ENCODE measurements at places on chromosomes 2 and 18.

DNA sequence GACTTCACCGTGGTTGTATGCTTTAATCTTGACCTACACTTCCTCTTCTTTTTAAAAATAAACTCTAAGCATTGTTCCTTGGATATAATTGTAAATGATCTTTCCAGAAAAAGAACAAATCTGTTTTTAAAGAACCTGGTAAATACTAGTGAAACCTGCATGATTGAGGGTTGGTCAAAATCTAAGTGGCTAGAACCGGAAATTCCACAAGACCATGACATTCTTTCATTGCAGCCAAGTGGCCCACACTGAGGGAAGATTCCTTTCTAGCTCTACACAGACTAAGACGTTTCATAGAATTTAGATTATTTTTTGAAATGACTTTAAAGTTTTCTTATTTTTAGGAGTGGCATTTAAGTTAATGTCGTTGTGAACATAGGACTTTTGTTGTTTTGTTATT lies 356.7 kb downstream of the NYAP2 start:
- no peak for DNase-seq
- no peaks in the 10 kb centered on the region for H3K27me3 ChIP-seq
- H3K27ac ChIP-seq = no peak overlapping the region
- H3K36me3 ChIP-seq = no peaks in the 10 kb centered on the region

DNA sequence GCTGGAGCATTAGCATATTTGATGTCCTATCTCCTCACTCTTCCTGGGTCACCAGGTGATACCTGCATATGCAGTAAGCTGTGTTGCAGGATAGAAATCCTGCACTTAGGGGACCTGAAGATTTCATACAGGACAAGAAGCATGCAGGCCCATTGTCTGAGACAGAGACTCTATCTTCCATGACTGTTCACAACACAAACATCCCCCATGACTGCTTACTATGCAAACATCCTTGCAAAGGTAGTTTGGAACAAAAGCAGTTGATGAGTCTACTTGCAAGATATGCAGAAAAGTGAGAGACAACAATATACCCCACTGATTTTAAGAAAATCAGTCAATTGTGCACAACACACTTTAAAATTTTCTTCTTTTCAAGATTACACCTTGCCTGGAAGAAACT lies 108.6 kb upstream of the ZEB2 start:
- H3K27ac ChIP-seq = no peak overlapping the region
- no peak for DNase-seq
- H3K4me1 ChIP-seq = no peaks in the 10 kb centered on the region
- no peak overlapping the region for H3K4me3 ChIP-seq
- no peaks in the 10 kb centered on the region for H3K36me3 ChIP-seq

DNA sequence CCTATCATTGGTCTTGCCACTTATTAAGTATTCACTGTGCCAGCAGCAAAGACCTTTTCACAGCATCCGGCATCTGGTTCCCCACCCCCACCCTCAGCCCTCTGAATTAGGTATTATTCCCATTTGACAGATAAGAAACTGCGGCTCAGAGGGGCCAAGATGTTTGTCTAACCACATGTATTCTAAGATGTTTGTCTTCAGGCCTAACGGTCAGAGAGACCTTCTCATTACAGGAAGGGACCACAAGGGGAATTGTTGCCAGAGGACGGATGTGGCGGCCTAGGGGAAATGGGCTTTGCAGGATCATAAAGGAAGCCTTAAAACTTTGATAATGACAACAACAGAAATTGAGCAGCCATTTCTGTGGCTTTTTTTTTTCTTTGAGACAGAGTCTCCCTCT lies 16.6 kb downstream of the NPPC start:
- DNase-seq = no peak
- no peak overlapping the region for H3K4me3 ChIP-seq
- H3K27ac ChIP-seq = no peak overlapping the region
- H3K27me3 ChIP-seq = no peaks in the 10 kb centered on the region

GRCh38 chr18:55012008-55012407 lies 52.7 kb upstream of the CCDC68 start:
- H3K4me3 ChIP-seq = no peak overlapping the region
- H3K4me1 ChIP-seq = no peaks in the 10 kb centered on the region
- no peaks in the 10 kb centered on the region for H3K27me3 ChIP-seq
- no peak overlapping the region for H3K27ac ChIP-seq
- no peak for DNase-seq
- no peaks in the 10 kb centered on the region for H3K36me3 ChIP-seq

DNA sequence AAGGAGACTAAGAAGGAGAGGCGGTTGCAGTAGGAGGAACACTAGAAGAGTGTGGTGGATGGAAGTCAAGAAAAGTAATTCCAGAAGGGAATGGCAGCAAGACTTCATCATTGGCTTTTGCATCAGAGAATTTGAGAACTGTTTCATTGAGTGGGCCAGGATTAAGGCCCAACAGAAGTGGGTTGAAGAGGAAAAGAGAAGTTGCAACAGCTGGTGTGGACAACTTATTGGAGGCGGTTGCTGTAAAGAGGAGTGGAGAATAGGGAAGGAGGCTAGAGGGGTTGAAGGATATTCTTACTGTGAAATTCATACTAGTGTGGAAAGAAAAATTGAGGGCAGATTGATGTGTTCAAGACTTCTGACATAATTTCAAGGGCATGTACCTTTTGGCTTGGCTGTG lies 168.7 kb upstream of the FN1 start:
- no peaks in the 10 kb centered on the region for H3K4me1 ChIP-seq
- no peak for DNase-seq
- H3K27me3 ChIP-seq = no peaks in the 10 kb centered on the region
- H3K36me3 ChIP-seq = no peaks in the 10 kb centered on the region
- no peak overlapping the region for H3K4me3 ChIP-seq

DNA sequence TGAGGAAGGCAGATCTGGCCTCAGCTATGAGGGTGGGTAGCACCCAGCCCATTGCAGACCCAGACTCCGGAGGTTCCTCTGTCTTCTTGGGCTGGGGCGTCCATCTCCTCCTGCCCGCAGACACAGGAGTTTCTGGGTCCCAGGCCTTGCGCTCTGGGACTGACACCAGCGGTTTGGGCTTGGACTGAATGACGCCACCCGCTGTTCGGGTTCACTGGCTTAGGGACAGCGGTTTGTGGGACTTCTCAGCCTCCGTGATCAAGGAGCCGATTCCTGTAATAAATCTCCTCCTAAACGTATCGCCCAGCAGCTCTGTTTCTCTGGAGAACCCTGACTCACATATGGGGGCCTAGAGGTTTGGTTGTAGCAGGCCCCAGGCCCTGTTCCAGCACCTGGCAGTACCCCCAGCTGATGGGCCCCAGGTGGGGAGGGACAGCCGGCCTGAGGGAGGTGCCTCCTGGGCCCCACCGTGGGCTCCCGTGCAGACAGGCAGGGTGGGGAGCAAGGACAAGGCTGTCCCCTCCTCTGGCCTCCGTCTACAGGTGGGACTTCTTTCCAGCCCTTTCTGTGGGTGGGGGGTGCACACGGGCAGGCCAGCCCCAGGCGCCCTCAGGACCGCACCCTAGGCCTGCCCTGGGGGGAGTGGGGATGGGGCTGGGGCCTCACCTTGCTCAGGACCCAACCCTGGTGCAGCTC lies 4.5 kb upstream of the AQP12A start:
- no peaks in the 10 kb centered on the region for H3K4me1 ChIP-seq
- no peak overlapping the region for H3K27ac ChIP-seq
- H3K27me3 ChIP-seq = no peaks in the 10 kb centered on the region
- no peak for DNase-seq
- no peak overlapping the region for H3K4me3 ChIP-seq
- H3K36me3 ChIP-seq = no peaks in the 10 kb centered on the region

GRCh38 chr2:201257381-201257955 lies 2.9 kb upstream of the CASP8 start:
- peak overlapping the region; percentile 91 for H3K27ac ChIP-seq
- peaks cover 70% of the 10 kb centered on the region for H3K4me1 ChIP-seq
- no peaks in the 10 kb centered on the region for H3K36me3 ChIP-seq

- DNase-seq = no peak
- H3K27ac ChIP-seq = no peak overlapping the region
- H3K27me3 ChIP-seq = no peaks in the 10 kb centered on the region
- no peaks in the 10 kb centered on the region for H3K36me3 ChIP-seq
Measured at GRCh38 chr2:28766070-28766469, 14.4 kb downstream of the PPP1CB start.

DNA sequence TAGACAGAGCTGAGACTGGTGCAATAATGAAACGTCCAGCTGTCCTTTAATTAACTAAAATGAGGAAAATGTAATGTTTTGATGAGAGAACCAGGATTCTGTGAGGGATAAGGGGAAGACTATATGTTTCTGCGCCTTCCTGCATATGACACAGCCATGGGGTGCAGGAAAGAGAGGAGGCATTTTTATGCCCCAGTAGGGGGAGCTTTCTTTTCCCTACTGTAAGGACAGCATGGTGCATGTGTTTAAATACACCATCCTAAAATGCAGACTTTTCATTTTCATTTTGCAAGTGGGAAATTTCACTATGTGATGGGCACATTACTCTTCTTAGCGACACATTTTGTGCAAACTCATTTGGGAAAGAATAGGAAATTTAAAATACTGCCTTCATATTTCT lies 446.1 kb downstream of the ARHGAP15 start:
- H3K27ac ChIP-seq = no peak overlapping the region
- no peaks in the 10 kb centered on the region for H3K27me3 ChIP-seq
- H3K36me3 ChIP-seq = peaks cover 6% of the 10 kb centered on the region
- DNase-seq = no peak

GRCh38 chr2:213934560-213934959 lies 476.3 kb upstream of the VWC2L start:
- no peaks in the 10 kb centered on the region for H3K4me1 ChIP-seq
- H3K27me3 ChIP-seq = no peaks in the 10 kb centered on the region
- H3K27ac ChIP-seq = no peak overlapping the region

DNA sequence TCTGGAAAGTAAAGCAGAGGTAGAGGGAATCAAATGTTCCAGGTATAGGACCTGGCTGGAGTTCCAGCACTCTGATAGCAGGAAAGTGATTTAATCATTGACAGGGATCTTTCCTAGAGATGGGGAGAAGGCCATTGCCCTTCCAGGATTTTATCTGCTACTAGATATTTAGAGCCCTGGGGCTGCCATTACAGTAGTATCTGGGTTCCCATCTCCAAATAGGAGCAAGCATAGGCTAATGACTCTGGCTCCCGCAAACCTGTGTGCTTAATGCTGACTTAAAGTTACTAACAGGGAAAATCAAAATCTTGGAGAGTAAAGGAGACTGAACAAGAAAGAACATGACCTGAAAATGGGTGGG lies 297.6 kb upstream of the CCDC68 start:
- no peaks in the 10 kb centered on the region for H3K27me3 ChIP-seq
- H3K27ac ChIP-seq = no peak overlapping the region
- no peak for DNase-seq
- H3K36me3 ChIP-seq = no peaks in the 10 kb centered on the region
- H3K4me1 ChIP-seq = no peaks in the 10 kb centered on the region

GRCh38 chr2:191105082-191105481 lies 45.7 kb downstream of the STAT4 start:
- DNase-seq = no peak
- H3K4me3 ChIP-seq = no peak overlapping the region
- peaks cover 8% of the 10 kb centered on the region for H3K4me1 ChIP-seq
- no peaks in the 10 kb centered on the region for H3K27me3 ChIP-seq
- H3K27ac ChIP-seq = no peak overlapping the region
- no peaks in the 10 kb centered on the region for H3K36me3 ChIP-seq

DNA sequence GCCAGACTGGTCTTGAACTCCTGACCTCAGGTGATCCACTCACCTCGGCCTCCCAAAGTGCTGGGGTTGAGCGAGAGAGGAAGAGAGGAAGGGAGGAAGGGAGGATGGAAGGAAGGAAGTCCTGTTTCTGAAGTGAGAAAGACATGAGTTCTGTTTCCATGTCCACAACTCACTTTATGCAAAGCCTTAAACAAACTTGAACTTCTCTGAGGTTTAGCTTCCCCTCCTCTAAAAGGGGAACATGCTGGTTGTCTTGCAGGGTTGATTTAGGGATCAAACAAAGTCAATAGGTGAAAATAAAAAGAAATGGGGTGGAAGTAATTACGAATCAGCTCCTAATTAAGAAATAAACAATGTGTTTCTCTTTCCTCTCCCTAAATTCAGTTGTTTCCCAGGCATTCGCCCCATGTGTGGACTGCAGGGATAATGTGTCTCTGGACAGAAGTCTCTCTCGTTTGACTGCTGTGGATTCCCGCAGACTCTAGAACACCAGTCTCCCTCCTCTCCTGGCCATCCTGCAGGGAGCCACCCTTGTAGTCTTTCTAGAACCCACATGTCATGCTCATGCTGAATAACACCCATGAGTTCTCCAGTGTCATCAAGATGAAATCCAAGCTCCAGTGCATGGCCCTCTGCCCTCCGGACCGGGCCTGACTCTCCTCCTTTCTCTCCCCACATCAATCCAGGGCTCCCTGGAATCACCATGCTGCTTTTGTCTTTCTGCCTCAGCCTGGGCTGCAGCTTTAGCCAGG lies 229.3 kb upstream of the TRIB2 start:
- peaks cover 63% of the 10 kb centered on the region for H3K4me1 ChIP-seq
- no peaks in the 10 kb centered on the region for H3K36me3 ChIP-seq
- H3K27ac ChIP-seq = peak overlapping the region; percentile 42
- H3K4me3 ChIP-seq = peak overlapping the region; percentile 21

DNA sequence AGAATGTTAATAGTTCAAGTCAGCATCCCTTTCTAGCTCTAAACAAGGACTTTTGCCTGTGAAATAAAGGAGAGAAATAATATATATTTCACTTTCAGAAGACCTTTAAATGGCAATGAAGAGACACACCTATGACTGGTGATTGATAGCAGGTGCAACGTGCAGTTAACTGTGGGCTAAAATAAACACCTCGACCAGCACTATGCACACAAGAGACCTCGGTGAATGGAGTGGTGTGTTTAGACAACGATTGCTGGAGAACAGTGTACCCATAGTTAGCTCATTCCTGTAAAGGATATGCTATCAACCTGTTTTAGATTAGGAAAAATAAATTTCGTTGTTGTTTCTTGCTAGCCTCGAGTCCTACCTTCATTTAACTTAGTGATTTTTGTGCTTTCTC lies 143.4 kb downstream of the NR4A2 start:
- no peak overlapping the region for H3K4me3 ChIP-seq

DNA sequence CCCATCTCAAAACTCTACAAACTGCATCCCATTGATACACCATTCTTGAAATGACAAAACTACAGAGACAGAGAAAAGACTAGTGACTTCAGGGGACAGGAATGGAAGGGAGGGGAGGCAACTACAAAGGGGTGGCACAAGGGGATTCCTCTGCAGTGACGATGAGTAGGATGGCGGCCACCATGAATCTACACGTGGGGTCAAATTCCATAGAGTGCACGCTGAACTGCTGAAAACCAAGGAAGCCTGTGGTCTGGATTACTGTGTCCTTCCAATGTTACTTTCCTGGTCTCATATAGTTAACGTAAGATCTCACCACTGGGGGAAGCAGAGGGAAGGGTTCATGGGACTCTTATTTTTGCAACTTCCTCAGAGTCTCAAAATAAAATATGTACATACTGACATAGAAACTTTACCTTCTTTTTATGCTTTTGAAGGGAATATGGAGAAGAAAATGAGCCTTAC lies 23.6 kb downstream of the COX7A2L start:
- no peaks in the 10 kb centered on the region for H3K27me3 ChIP-seq
- peaks cover 66% of the 10 kb centered on the region for H3K36me3 ChIP-seq
- no peaks in the 10 kb centered on the region for H3K4me1 ChIP-seq
- no peak overlapping the region for H3K27ac ChIP-seq

Data from naive thymus-derived CD4-positive, alpha-beta T cell (primary cell).